ENCODE measurements at places on chromosomes 12 and 14.
A peak's percentile ranks its signal among the peaks of the same experiment; 100 is the strongest.

- DNase-seq, result peak; percentile 60
These were observed 213.3 kb downstream of the EPS8 start for GRCh38 chr12:15575671-15576541.

DNA sequence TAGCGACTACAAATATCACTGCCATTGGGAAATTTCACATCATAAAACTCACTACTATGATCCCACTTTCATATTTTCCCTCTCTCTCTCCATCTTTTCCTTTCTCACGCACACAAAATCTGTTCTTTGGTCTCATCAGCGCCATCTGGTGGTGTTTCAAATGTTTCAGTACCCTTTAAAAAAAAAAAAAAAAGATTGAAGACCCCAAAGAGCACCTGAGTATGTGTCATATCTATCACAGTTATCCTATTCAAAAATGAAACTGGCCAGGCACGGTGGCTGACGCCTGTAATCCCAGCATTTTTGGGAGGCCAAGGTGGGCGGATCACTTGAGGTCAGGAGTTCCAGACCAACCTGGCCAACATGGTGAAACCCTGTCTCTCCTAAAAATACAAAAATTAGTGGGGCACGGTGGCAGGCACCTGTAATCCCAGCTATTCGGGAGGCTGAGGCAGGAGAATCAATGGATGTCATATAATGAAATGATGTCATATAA, 72.4 kb downstream of the TTC9 start:
- DNase-seq, result peak; percentile 58

DNA sequence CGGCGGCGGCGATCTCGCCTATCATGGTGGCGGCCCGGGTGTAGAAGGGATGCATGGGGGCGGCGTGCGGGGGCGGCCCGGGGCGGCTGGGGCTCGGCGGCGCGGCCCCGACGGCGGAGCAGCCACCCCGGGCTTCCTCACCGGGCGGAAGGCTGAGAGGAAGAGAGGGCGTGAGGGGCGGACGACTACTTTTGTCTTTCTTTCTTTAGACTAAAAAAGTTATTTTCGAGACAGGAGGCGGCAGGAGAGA, 240 bp downstream of the BTG1 start:
- DNase-seq, result no peak

DNA sequence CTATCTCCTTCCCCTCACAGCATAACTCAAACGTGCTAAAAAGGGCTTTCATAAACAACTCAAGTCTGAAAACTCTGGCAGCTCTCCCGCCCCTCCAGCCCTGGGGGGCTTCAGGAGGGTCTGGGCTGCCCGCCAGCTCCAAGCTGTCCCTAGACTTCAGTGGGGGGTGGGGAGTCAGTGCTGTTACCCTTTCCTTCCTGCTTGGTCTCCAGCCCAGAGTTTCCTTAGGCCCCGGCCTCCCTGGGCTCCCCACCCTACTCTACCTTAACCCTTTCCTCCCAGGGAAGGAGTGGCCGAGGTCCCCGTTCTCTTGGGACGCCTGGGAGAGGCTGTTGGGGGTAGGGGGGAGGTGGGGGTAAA, 530 bp upstream of the NYNRIN start:
- no peak for DNase-seq

- no peak for DNase-seq
These were observed 37.2 kb downstream of the CLMN start for GRCh38 chr14:95282354-95282985.

Data from bone marrow (tissue), 2 donors.